ENCODE measurements at places on chromosomes 1 and 21.

DNA sequence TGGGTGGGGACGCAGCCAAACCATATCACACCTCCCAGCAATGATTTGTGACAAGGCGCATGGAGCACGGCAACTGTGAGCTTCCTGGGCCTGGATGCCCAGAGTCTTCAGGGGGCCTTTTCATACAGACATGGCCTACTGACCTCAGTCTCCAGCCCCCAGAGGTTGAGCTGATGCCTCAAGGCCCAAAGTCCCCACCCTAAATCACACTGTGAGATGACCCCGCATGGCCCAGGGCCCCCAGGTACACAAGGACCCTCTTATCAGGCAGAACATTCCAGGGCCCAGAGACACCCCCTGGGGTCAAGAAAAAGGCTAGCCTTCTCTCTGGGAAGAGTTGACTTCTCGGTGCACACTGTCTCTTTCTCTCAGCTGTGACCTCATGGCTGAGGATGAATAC, 179.7 kb upstream of the C1orf174 start:
- no peak for DNase-seq

GRCh38 chr1:38004284-38005108, 818 bp downstream of the FHL3 start:
- no peak for DNase-seq

DNA sequence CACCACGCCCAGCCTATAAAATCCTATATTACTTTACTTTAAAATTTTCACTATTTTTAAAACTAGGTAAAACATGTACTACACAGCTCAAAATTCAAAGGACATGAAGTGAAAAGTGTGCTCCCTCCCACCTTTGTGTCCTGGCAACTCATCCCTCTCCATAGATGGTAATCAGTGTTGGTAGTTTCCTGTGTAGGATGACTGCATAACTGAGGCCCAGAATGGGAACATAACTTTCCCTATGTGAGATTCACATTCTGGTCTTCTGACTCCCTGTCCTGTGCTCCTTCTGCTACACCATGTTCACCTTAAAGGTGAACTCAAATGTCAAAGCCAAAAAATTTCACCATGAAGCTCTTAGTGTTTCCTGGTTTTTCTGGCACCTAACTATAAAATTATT, 39.3 kb downstream of the XKR8 start:
- no peak for DNase-seq

- peak; percentile 14 for DNase-seq
Measured at GRCh38 chr1:110060034-110060661, 10.3 kb downstream of the ALX3 start.

- no peak for DNase-seq
Measured at GRCh38 chr21:26451081-26451740, 121.9 kb downstream of the CYYR1 start.

DNA sequence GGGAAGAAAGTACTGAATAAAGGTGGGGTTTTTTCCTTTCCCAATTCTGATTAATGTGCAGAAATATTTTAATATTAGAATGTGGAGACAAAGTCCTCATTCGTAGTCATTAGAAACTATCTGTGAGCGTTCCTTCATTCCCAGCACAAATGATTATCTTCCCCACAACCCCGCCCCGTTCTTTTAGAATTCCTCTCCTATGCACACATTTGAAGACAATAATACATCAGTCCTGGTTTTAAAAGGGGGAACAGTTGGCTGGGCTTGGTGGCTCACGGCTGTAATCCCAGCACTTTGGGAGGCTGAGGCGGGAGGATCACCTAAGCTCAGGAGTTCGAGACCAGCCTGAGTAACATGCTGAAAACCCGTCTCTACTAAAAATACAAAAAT, 876 bp downstream of the ALDH9A1 start:
- DNase-seq = no peak

GRCh38 chr21:34004013-34004938, 69.1 kb upstream of the MRPS6 start:
- no peak for DNase-seq

DNA sequence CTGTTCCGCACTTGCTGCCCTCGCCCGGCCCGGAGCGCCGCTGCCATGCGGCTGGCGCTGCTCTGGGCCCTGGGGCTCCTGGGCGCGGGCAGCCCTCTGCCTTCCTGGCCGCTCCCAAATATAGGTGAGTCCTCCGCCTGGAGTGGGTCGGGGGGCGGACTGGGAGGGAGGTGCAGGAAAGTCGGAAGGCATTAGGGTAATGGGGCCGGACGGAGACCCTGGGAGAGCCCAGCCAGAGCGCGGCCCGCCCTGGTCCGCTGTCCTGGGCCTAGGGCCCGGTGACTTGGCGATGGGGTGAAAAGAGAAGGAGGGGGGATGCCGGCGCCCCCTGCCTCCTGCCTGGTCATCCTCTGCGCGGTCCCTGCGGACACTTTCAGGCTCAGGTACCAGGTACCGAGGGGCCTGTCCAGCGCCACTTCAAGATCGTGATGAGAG, 243 bp downstream of the ADAM15 start:
- no peak for DNase-seq

DNA sequence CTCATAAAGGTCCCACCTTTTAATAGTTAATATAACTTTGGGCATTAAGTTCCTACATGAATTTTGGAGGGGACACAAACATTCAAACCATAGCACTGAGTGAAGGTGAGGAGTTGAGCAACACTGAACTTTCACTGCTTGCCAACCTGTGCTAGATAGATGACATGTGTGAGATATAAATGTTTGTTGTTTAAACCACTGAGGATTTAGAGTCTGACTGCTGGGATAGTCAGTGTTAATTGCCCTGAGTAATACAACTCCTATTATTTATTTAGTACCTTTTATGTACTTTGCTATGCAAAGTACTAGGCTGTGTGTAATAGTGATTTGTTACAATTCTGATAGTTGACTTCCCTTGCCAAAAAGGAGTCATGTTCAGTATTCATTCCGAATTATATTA, 32.4 kb upstream of the SLC16A1 start:
- DNase-seq = no peak

GRCh38 chr1:201228011-201228983, 37.7 kb downstream of the IGFN1 start:
- no peak for DNase-seq

DNA sequence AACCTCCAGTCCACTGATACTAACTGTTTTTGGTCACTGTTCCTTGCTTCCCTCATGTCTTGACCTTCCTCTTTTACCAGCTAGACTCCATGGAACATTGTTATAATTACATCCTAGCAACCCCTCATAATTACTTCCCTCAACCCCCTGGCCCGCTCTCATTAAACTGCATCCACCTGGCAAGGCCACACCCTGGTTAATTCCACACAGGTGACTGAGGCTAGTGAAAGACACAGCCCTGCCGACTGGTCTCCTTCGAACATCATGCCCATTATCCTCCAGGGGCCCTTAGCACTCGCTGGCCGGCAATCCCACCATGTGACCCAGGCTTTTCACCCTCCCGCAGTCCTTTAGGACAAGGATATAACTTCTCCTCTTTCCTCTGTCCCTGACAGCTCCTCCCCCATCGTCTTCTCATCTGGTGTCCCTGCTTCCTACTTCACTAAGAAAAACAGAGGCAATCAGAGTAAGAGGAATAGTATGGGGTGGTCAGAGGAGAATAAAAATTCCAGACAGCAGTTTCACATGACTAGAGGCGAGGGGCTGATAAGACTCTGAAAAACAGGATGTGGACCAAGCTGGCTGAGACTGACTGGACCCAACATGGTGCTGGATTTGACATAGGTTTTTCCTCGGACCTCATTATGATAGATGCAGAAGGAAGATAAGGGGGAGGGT, 8.8 kb upstream of the TENT5B start:
- DNase-seq = no peak

DNA sequence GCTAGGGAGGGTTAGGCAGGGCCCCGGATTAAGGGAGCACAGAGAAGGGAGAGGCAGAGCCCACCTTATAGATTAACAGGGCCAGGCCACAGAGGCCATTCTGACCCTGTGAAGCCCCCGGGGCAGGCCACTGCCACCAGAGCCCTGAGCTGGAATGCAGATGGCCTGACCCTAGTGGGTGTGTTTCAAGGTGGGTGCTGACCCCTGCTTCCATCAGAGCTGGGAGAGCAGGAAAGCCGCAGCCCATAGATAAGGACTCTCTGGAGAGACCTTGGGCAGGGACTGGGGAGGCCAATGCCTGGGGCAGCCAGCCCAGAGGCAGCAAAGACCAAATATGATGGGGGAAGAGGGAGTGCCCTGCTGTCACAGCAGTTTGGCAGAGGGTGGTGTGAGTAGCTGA, 35.9 kb downstream of the NCMAP start:
- DNase-seq = no peak

DNA sequence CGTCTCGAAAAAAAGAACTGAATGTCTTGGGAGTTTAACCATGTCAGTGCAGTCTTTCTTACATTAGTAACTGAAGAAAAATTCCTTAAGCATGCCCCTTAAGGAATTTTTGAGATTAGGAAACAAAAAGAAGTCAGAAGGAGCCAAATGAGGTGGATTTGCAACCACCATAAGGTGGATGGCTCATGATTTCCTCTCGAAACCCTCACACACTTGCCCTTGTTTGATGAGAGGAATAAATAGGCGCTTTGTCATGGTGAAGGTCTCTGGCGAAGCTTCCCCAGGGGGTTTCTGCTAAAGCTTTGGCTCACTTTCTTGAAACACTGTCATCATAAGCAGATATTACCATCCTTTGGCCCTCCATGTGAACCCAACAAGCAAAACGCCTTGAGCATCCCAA, 68.2 kb downstream of the POFUT2 start:
- no peak for DNase-seq

DNA sequence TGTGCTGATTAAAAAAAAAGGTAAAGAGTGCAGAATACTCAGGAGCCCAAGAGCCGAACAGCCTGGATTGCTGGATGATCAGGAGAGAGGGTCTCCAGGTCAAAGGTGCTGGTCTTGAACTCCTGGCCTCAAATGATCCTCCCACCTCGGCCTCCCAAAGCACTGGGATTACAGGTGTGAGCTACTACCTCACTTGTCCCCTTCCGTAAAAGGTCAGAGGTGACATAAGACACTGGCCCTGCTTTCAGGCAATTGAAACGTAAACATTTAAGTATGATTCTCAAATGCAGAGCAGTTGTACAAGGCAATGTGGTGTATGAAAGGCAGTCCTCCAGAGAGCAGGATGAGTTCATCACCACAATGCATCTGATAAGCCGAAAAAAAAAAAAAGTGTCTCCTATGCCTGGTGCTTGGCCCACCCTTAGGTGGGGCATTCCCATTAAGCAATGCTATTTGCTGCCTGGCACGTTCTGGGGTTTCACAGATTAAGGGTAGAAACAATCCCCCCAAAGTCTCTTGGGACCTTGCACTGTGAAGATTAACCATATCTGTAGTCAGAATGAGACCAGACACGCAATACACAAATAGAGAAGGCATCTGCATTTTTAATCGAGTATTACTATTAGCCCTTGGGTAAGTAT, 47.7 kb downstream of the PARP1 start:
- DNase-seq = no peak

DNA sequence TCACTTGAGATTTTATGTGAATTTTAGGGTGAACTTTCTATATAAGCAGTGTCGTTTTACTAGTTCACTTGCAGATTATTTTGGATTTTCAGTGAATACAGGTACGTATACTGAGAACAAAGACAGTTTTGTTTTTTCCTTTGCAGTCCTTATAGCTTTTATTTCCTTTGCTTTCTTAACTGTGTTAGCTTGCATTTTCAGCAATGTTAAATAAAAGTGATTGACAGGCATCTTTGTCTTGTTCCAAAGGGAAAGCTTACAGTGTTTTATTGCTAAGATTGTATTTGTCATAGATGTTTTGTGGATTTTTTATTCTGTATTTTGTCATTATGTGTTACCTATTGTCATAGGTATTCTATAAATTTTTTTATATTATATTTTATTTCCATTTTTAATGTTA, 53.3 kb upstream of the FASLG start:
- no peak for DNase-seq

- no peak for DNase-seq
Measured at GRCh38 chr1:40264354-40264781, 6.3 kb downstream of the ZMPSTE24 start.

DNA sequence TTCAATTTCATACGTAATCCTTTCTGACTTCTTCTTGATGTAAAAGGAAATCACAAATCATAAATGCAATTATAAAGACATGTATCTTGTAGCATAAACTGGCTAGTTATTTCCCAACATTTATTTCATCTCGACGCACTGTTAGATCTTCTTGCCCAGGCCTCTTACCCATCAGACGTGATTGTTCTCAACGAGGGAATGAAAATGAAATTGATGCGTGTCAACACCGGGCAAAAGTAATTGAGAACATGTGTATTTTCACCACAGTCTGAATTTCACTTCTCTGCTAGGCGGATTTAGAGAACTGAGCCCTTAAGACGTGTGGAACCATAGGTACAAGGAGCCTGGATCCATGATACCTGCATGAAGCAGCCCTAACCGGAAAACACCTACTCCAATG, 519.7 kb downstream of the KCNT2 start:
- DNase-seq = no peak

GRCh38 chr1:59831529-59831928, 16.8 kb downstream of the HOOK1 start:
- no peak for DNase-seq

- DNase-seq = no peak
Measured at GRCh38 chr21:39581414-39581813, 31.3 kb upstream of the B3GALT5 start.

DNA sequence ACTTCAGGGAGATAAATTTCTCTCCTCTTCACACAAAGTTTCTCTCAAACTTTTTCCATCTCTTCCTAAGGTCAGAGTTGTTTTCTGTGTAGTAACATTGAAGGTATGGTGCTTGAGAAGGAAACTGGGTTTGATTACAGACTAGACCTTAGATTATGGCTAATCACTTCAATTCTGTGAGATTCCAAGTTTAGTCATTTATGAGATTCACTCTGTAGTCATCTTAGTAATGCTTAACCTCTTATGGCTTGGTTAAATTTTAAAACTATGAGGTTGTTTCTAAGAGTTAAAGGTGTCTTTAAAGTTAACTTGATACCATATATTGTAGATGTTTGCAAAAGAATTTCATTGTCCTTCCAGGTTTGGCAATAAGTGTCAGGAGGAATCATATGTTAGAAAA, 1092.2 kb downstream of the KCNT2 start:
- no peak for DNase-seq

- DNase-seq = no peak
Measured at GRCh38 chr1:225460021-225460736, 32.3 kb upstream of the LBR start.

- DNase-seq = no peak
Measured at GRCh38 chr1:109912214-109912861, 1.7 kb downstream of the CSF1 start.

DNA sequence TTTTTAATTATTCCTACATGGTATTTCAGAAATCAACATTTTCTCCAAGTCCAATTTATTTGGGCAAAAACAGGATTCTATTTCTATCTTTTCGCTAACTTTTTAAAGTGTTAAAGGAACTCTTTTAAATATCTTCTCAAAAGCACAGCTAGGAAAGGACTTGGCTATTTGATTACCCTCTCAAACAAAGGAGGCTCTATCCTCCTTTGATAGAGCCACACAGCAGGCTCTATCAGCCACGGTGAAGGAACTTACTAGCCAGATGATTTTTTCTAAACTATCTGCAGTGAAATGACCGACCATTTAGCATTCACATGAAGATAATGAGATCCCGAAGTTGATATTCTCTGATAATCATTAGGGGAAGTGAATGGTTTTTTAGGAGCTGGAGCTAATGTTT, 9.1 kb downstream of the ANGPTL7 start:
- DNase-seq = no peak

- peak; percentile 64 for DNase-seq
Measured at GRCh38 chr1:41726899-41727748, 191.6 kb downstream of the HIVEP3 start.

- peak; percentile 78 for DNase-seq
Measured at GRCh38 chr1:37338658-37339057, 135.7 kb upstream of the ZC3H12A start.
